ENCODE measurements at places on chromosomes 4 and X. TPM values are rescaled to one million over a fixed set of nuclear protein-coding genes. Genes with fewer than 3 reads are reported as not detected.

DNA sequence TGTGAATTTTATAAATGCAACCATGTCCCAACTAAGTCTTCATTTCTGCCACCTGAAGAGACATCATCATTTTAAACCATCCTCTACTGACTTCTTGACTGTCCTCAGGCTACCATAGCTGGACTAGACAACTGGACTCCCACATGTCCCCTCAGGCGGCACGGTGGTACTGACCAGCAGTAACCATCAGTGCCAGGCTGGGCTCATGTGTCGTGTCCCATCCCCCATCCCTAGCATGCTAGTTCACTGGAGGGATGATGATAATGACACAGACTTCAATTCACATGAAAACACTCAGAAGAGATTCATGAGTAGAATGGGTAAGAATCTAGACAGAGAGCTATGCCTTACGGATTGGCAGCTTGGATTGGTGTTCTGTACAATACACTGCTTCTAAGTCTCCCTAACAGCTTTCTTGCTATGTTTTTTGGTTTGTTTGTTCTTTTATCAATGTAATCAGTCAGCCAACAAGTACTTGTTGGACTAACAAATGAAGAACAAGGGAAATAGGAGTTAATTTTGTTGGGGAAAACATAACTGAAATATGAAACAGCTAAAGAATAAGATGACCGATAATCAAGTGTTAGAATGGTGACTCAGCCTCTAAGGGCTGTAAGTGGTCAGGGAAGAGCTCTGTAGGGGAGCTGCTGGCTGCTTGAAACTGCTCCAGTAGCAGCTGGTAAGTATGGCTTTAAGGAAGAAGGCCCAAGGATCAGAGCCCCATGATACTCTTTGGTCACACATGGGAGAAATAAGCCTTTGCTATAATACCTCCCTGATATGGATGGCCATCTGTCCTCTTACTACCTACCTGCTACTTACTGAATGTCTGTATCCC, 10.3 kb downstream of the ZDHHC9 start:
- DNase-seq, result peak; percentile 21

- DNase-seq, result peak; percentile 90
Measured at GRCh38 chr4:128338634-128339355, 51.2 kb upstream of the PGRMC2 start.

GRCh38 chr4:15809058-15809457, 30.9 kb downstream of the CD38 start:
- no peak for DNase-seq

- DNase-seq, result no peak
Measured at GRCh38 chr4:93065790-93066189, 762.0 kb downstream of the GRID2 start.

- no peak for DNase-seq
Measured at GRCh38 chr4:13601048-13601447, 26.5 kb downstream of the BOD1L1 start.

TMPRSS11F gene
- not detected for total RNA-seq

TCEAL6 gene
- total RNA-seq, result not detected

FDCSP gene
- total RNA-seq, result not detected
